NCI-H1930 (cell line): ENCODE measurements at places on chromosomes 1 and 21.

- DNase-seq, result no peak
Observed at GRCh38 chr1:230120289-230120920, 53.4 kb downstream of the GALNT2 start.

- DNase-seq, result no peak
Observed at GRCh38 chr1:61198554-61198953, 116.2 kb downstream of the NFIA start.

DNA sequence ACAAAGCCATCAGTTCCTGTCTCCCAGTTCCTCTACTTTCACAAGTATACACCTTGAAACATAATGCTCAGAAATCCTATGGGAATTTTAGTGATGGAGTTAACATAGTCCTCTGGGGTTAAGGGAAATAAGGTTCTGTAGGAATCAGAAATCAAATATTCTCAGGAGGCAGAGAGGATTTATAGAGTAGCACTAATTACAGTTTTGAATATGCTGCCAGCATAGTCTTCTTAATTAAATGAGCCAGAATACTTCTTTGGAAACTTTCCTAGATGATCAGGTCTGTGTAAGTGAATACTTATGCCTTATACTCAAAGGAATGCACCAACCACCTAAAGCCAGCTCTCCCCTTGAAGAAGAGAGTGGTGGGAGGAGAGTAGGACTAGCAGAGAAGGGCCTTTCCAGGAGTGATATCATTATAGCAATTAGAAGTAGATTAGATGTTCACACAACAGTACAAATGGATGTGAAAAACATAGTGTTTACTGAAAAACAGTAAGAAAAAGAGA is 31.4 kb upstream of the DIRAS3 start:
- no peak for DNase-seq

- DNase-seq, result no peak
Observed at GRCh38 chr1:80385650-80386049, 1379.1 kb upstream of the ADGRL4 start.

DNA sequence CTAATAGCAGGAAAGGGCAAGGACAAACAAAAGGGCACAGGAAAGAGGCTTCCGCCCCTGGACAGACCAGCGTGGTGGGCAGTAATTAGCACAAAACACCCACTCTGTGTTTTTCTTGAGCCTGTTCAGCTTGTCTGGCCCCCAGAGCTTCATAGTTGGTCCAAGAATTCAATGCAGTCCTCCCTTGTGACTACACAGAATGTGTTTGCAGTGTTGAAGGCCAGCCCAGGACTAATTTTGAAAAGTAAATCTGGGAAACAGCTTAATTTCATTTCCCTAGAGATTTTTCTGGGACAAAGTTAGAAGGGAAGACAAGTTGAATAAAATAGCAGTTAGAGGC is 49.2 kb upstream of the LMO4 start:
- DNase-seq, result no peak

GRCh38 chr1:94422115-94422820 is 4.1 kb downstream of the ABCD3 start:
- DNase-seq, result no peak

GRCh38 chr1:4109628-4109940 is 209.5 kb upstream of the C1orf174 start:
- DNase-seq, result no peak

- no peak for DNase-seq
Observed at GRCh38 chr1:226622012-226622411, 73.4 kb downstream of the STUM start.

GRCh38 chr1:202540014-202540413 is 170.2 kb downstream of the SYT2 start:
- DNase-seq, result no peak

DNA sequence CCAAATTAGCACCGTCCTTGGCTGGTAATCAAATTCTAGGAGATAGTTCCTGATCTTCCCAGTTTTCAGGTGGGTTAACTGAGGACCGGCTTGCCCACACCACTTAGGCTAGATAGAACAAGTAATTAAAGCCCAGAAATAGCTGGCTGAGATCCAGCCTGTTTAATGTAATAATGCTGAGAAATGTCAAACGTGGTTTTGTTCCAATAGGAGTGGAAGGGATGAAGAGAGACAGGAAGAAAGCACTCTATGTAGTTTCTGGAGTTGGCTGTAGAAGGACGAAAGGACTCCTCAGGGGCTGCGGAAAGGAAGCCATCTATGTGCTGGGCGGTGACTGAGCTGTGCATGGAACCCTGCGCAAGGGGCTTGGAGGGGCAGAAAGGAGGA is 18.6 kb downstream of the NAV1 start:
- DNase-seq, result no peak

DNA sequence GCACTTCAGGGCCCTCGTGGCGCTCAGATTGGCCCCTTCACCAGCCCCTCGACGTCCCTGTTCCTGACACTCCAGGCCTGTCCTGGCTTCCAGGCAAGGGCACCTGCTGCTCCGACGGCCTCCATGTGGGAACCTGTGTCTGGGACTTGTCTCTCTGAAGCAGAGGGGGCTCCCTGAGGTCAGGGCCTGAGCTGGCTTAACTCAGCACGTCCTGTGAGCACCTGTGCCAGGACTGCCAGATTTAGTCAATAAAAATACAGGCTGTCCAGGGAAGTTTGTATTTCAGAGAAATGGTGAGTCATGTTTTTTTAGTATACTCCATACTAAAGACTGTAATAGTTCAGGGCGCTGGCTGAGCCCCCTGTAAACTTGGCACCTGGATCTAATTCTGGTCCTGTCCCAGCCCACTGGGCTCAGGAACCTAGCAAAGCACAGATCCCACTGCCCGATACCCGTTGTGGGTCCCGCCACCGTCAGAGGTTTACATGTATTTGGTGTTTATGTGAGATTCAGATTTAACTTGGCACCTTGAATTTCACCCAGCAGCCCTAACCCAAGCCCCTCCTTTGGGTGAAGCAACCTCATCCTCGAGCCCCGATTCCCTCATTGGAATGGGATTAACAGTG is 109.9 kb upstream of the IFFO2 start:
- DNase-seq, result no peak

- no peak for DNase-seq
Observed at GRCh38 chr1:22788254-22788661, 77.6 kb downstream of the EPHB2 start.

- DNase-seq, result no peak
Observed at GRCh38 chr1:81678779-81679178, 122.0 kb upstream of the ADGRL2 start.

- no peak for DNase-seq
Observed at GRCh38 chr21:37522641-37523295, 156.2 kb downstream of the DYRK1A start.

DNA sequence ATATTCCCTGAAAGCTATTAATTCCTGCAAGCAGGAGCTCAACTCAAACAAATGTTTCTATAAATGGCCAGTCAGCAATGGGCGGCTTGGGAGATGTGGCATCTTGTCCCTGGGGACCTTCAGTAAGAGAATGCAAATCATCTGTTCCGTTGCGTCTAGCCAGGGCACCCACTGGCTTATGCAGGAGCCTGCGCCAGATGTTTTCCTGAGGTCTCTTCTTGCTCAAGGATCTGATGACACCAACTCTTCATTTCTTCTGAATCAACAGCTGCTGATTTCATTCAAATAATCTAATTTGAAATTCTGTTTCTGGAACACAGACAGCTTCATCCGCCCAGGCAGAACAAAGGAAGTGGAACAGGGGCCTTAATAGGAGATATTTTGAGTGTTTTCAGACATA is 70.0 kb upstream of the AJAP1 start:
- DNase-seq, result no peak

GRCh38 chr1:5501206-5501930 is 490.9 kb downstream of the NPHP4 start:
- DNase-seq, result no peak

DNA sequence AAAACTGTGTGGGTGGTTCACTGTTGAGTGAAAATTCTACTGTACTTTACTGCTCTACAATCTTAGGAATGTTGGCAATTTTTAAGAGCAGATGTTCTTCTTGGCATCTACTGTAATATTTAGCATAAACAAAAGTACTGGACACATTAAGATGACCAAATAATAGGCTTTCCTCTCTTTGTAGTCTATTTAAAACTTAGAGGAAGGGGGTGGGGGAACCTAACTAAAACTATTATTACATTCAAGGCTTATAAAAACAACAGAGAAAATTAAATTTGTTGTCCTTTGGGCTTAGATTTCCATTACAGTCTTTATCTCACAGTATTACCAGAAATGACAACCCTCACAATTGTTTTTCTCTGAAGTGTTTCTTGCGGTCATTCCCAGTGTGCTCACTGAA is 181.2 kb downstream of the PLPPR4 start:
- no peak for DNase-seq

DNA sequence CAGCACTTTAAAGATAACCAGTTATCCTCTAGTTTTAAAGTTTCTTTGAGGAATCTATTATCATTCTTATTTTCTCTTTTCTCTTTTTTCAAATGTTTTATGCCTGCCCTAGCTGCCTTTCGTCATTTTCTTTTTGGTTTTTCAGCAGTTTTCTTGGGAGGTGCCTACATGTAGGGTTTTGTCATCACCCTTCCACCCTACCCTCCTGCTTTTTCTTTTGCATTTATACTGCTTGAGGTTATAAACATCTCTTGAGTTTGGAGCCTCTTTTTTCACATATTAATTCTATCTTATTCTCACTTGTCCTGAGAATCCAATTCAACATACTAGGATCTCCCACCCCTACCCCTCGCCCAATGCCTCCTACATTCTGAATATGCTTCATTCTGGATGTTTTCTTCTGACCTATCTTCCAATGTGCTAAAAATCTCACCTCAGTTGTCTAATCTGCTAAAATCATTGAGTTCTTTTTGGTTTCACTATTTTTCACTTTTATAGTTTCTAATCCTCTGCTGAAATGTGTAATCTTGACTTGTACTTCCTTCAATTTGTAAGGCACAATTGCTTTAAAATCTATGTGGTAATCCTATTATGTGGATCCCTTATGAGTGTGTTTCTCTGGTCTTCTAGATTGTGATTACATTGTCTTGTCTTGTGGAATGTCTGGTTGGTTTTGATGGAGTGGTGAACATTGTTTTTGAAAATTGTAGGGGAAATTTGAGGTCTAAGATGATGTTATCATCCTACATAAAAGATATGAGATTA is 38.7 kb downstream of the MIA3 start:
- no peak for DNase-seq

DNA sequence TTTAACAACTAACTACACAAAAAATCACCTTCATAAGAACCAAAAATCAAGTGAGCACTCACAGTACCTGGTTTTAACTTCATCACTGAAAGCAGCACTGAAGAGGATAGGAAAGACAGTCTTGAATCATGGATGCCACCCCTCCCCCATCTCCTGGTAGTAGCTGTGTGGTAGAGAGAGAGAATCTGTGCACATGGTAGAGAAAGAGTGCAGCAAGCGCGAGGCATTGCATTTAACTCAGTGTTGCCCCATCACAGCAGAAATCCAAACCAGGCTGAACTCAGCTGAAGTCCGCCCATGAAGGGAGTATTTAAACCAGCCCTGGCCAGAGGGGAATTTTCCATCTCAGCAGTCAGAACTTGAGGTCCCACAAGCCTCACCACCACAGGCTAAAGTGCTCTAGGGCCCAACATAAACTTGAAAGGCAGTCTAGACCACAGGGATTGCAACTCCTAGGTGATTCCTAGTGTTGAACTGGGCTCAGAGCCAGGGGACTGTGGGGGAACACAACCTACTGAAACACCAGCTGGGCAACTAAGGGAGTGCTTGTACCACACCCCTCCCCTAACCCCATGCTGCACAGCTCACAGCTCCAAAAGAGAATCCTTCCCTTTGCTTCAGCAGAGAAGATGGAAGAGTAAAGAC is 38.4 kb downstream of the VAV3 start:
- DNase-seq, result no peak

DNA sequence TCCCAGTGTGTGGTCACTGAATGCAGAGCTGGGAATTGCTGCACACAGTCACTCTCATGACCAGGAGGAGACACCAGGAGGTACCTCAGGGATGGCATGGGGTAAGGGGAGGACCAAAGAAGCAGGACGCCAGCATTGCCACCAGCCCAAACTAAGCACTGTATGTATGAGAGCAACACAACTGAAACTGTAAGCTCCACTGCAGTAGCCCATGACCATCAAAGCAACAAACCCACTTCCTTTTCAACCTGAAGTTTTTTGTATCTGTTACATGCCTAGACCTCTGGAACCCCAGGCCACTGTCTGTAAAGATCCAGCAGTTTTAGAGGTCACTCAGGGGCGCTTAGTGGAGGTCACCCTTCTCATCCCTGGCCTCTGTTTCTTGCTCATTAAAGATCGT is 164.3 kb downstream of the SETD4 start:
- DNase-seq, result no peak

- DNase-seq, result no peak
Observed at GRCh38 chr1:200634261-200635122, 13.9 kb upstream of the KIF14 start.

GRCh38 chr1:206738370-206739366 is 31.9 kb upstream of the IL19 start:
- no peak for DNase-seq

DNA sequence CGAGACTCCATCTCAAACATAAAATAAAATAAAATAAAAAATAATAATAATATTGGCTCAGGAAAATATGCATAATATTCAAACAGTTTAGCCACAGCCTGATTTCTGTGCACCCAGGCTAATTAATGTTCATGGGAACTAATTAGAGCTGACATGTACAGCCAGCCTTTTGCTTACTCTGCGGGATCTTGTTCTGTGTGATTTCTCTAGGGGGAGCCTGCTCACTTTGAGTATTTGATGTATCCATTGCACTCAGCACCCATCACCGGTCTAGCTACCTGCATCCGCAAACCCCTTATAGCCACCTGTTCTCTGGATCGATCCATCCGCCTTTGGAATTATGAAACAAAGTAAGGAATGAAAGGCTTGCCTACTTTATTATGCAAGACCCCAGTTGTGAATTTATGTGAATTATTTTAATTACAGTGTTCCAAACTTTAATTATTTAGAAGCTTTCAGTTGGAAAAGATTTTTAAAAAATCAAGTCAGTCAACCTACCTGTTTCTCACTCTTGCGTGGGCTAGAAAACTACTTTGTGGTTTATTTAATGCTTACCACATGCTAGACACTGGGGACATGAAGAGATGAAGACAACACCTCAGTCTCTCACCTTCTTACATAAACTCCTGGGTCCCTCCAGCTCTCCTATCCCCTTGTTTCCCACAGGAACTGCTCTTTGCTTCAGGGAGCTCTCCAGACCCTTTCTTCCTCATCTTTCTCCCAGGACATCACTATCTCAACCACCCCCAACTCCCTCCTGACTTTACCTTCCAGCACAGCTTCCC is 25.4 kb downstream of the CFAP57 start:
- DNase-seq, result no peak

- no peak for DNase-seq
Observed at GRCh38 chr1:110055493-110056284, 14.8 kb downstream of the ALX3 start.

DNA sequence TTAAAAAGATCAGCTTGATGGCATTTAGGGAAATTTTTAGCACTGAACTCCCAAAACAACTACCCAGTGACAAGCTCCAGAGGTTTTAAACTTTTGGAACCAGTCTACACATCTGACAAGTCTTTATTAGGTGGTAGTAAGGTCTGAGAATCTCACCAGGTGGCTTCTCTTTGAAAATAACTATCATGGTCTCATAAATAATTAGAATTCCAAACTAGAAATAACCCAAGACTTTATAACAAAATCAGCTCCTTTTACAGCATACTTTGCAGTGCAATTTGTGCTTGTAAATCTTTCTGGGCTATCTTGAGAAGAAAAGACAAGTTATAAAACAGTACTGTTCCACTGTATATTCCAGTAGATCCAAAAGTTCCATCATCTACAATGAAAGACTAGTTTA is 108.7 kb downstream of the LTN1 start:
- DNase-seq, result no peak
